IgD-negative memory B cell (primary cell): ENCODE measurements at places on chromosomes 1 and 21. TPM values are rescaled to one million over a fixed set of nuclear protein-coding genes. Genes with fewer than 3 reads are reported as not detected.

The IGFN1 gene
- not detected for polyA plus RNA-seq

The THEM5 gene
- polyA plus RNA-seq: not detected

The ANGPTL3 gene
- polyA plus RNA-seq: not detected

The BCAN gene
- not detected for polyA plus RNA-seq

The KRTAP13-2 gene
- polyA plus RNA-seq: not detected
